Activated CD4-positive, alpha-beta T cell treated with anti-CD3 and anti-CD28 coated beads for 48 hours (primary cell): ENCODE measurements at places on chromosomes 11 and 22.

DNA sequence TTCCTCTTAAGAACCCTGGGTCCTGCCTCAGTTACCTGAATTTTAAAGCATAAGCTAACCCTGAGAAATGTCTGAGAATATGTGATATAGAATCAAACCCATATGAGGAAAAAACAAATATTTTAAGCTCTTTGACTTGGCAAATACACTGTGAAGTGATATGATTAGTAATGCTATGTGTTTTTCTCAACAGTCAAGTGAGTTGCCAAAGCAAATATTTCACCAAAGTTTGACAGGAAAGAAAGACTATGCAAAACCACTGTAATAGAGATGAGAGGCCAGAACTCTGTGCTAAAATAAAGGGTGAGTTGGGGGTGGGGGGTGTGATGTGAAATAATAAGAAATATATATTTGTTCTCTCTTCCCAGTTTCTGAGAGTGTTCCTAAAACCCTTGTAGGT, 613.5 kb upstream of the CCDC179 start:
- DNase-seq, result no peak

DNA sequence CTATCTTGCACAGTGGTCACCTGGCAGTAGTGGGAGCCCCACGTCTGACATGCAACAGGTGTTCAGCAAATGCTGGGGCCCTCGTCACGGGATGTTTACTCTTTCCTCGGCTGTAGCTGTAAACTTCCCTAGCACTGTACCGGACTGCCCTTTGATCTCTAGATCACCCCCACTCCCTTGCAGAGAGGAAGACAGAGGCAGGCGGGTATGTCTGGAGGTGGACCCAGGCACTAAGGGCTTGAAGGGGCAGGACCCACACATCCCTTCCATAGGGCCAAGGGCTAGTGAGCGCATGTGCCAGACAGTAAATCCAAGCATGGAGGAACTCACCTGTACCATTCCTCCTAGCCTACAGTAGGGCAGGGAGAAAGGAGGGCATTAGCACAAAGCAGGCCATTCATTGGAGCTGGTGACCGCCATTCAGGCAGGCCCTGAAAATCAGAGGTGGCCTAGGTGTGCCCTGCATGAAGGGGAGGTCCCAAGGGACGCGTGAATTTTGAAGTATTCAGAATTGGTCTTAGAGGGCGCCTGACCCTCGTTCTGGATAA, 1.9 kb upstream of the SMTN start:
- no peak for DNase-seq

GRCh38 chr11:76918941-76919386, 58.2 kb downstream of the ACER3 start:
- peak; percentile 3 for DNase-seq

GRCh38 chr11:132463295-132464002, 1068.9 kb downstream of the OPCML start:
- no peak for DNase-seq

DNA sequence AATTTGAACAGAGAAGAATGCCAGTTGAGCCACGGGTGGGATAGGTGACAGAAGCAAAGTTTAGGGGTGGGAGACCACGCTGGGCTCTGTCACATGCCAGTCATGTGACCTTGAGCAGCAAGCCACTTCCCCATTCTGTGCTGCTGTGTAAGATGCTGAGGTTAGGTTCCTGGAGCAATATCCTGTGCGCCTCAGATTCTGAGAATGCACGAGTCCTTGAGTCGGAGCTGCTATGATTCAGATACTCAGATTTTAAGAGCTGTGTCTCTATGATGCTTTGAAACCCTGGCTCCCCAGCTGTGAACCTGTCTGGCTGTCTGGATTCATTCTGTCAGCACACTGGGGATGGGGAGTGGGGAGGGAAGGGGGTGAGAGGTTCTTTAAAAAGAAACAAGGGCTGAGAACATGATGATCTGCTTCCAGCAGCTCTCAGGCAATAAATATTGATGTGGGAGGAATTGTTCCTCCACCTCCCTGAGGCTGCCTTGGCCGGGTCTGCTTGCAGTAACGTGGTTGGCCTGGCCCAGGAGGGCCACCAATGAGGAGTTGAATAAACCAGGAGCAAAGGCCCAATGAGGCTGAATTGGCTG, 24.0 kb downstream of the SLCO2B1 start:
- peak; percentile 12 for DNase-seq

GRCh38 chr22:37396488-37397084, 30.7 kb downstream of the ELFN2 start:
- no peak for DNase-seq

- DNase-seq, result no peak
Observed at GRCh38 chr11:70402016-70402415, 3.7 kb downstream of the CTTN start.
